A549 treated with CORT108297 at 1 μM for 4 hours (cell line): ENCODE measurements at places on chromosomes 5 and 9. TPM values are rescaled to one million over a fixed set of nuclear protein-coding genes. Genes with fewer than 3 reads are reported as not detected.

ARL15 gene
- total RNA-seq = 3.5 to 7.2 TPM (median 4.7 TPM) in 5 replicates

PCDHGA7 gene
- 0.82 to 1.0 TPM (median 0.97 TPM) in 5 replicates for total RNA-seq

SLC9A3 gene
- 1.9 to 2.8 TPM (median 2.6 TPM) in 5 replicates for total RNA-seq

SVEP1 gene
- 1.1 to 1.8 TPM (median 1.6 TPM) in 5 replicates for total RNA-seq

QRFP gene
- total RNA-seq = not detected in 5 replicates

KIF4B gene
- total RNA-seq = 0.02 to 0.05 TPM (median 0.03 TPM) in 3 of 5 replicates, not detected in the others

PCSK1 gene
- 0.32 to 0.45 TPM (median 0.35 TPM) in 5 replicates for total RNA-seq

PCDHGA10 gene
- total RNA-seq = 0.01 to 0.02 TPM (median 0.02 TPM) in 3 of 5 replicates, not detected in the others

SH3TC2 gene
- total RNA-seq = 0.35 to 0.58 TPM (median 0.36 TPM) in 5 replicates

PCDHGA11 gene
- 0.02 to 0.03 TPM (median 0.02 TPM) in 4 of 5 replicates, not detected in the other for total RNA-seq

LVRN gene
- total RNA-seq = 0.06 to 0.29 TPM (median 0.19 TPM) in 4 of 5 replicates, not detected in the other

SLC36A3 gene
- total RNA-seq = not detected in 5 replicates

CD274 gene
- 1.6 to 2.6 TPM (median 2.3 TPM) in 5 replicates for total RNA-seq

PRR7 gene
- total RNA-seq = 13.2 to 40.2 TPM (median 35.2 TPM) in 5 replicates

CTXN3 gene
- total RNA-seq = not detected in 5 replicates

PCDHGC5 gene
- 0.02 to 0.03 TPM (median 0.03 TPM) in 3 of 5 replicates, not detected in the others for total RNA-seq

FYB1 gene
- total RNA-seq = 10.0 to 19.8 TPM (median 13.9 TPM) in 5 replicates

SPRY4 gene
- total RNA-seq = 5.0 to 7.6 TPM (median 6.1 TPM) in 5 replicates

PCDHGB7 gene
- 0.03 to 0.08 TPM (median 0.06 TPM) in 4 of 5 replicates, not detected in the other for total RNA-seq

PCDHA1 gene
- total RNA-seq = 0.10 to 0.27 TPM (median 0.19 TPM) in 5 replicates

RANBP17 gene
- total RNA-seq = 2.0 to 2.5 TPM (median 2.1 TPM) in 5 replicates

SPINK4 gene
- 0.28 TPM in 1 of 5 replicates, not detected in the others for total RNA-seq

CBY3 gene
- not detected in 5 replicates for total RNA-seq

FOXE1 gene
- 3.2 to 4.5 TPM (median 4.0 TPM) in 5 replicates for total RNA-seq

TEK gene
- 0.02 to 0.06 TPM (median 0.03 TPM) in 5 replicates for total RNA-seq

PIK3R1 gene
- 4.6 to 6.1 TPM (median 5.9 TPM) in 5 replicates for total RNA-seq

DNAI1 gene
- 0.07 to 0.21 TPM (median 0.12 TPM) in 5 replicates for total RNA-seq

ADAMTSL1 gene
- 0.01 to 0.07 TPM (median 0.03 TPM) in 3 of 5 replicates, not detected in the others for total RNA-seq

NR6A1 gene
- 1.2 to 1.8 TPM (median 1.7 TPM) in 5 replicates for total RNA-seq

ACOT12 gene
- 0.16 to 0.35 TPM in 2 of 5 replicates, not detected in the others for total RNA-seq

TBC1D9B gene
- total RNA-seq = 52.3 to 71.4 TPM (median 64.1 TPM) in 5 replicates

SARDH gene
- total RNA-seq = 0.07 to 0.16 TPM (median 0.09 TPM) in 4 of 5 replicates, not detected in the other

PLAC8L1 gene
- total RNA-seq = 0.16 to 0.47 TPM (median 0.24 TPM) in 4 of 5 replicates, not detected in the other

SLC34A3 gene
- 0.07 to 0.14 TPM (median 0.10 TPM) in 4 of 5 replicates, not detected in the other for total RNA-seq

FGF10 gene
- not detected in 5 replicates for total RNA-seq

TAS2R1 gene
- total RNA-seq = not detected in 5 replicates

ZNF618 gene
- total RNA-seq = 7.8 to 11.8 TPM (median 11.0 TPM) in 5 replicates

AQP7 gene
- 0.37 to 0.52 TPM (median 0.42 TPM) in 5 replicates for total RNA-seq

FAM78A gene
- total RNA-seq = 0.32 to 0.69 TPM (median 0.42 TPM) in 5 replicates

AGXT2 gene
- total RNA-seq = not detected in 5 replicates
